NK-92 treated with Interleukin-12 subunit alpha and Interleukin-12 subunit beta, amount 100 ng/mL, for 24 hours (cell line): ENCODE measurements at places on chromosomes 3 and 15.

DNA sequence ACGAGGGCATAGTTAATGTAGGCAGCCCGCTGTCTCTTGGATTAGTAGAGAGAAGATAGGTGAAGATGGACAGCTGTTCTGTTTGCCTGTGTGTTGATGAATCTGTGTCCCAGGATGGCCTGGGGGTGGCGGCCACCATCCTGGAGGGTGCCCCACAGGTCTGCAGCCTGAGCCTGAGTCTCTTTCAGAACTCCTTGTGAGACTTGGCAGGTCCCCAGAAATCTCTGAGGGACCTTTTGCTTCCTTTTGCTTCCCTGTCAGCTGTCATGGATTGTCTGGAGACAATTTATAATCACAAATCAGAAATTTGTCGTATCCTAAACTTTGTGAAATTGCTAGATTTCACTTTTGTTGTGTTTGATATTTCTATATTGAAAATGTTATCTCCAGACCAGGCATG lies 17.4 kb downstream of the FAN1 start:
- DNase-seq = no peak

DNA sequence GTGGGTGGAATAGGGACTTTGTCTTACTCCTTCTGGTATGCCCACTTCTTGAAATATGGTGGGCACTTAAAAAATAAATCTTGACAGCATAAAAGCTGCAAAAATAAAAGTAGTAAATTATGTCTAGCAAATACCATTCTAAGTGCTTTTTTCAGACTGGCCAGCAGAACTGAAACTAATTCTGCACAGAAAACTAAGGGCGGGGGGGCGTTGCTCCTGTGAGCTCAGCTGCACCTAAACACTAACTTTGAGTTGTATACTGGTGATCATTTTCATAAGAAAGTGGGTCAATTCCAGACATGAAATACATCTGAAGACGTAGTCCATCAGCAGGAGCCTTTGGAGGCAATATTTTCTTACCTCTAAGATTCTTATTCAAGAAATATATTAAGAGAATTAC lies 114.8 kb downstream of the WDR76 start:
- DNase-seq = no peak

DNA sequence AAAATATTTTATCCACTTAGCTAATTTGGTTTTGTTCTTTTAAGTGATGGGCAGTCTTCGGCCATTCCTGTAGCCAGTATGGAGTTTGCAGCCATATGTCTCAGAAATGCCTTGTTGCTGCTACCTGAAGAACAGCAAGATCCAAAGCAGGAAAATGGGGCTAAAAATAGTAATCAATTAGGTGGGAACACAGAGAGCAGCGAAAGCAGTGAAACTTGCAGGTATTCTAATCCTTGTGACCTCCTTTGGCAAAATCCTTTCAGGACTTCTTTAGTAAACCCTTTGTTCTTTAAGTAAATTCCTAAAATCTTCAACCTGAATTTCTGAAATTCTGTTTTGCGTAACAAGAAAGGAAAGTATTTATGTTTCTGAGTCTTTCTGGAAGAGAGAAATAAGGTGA lies 49.8 kb downstream of the CNOT10 start:
- no peak for DNase-seq

GRCh38 chr3:100815583-100815982 lies 106.3 kb downstream of the TFG start:
- DNase-seq = no peak

DNA sequence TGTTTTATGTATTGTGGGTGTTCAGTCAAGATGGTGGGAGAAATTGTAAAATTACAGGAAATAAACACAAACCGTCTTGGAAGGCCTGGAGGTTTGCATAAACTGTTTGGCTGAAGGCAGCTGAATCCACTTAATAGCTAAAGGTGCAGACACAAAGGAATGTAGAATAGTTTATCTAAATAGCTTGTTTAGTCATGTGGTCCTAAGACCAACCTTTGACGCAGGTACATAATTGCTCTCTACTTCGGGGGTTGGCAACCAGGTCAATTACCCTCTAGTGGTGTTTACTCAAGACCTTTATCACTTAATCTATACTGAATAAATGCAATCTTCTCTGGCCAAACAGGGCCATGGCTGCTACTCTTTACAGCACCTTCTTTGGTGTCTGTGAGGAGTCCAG lies 502.8 kb downstream of the IGSF11 start:
- no peak for DNase-seq

DNA sequence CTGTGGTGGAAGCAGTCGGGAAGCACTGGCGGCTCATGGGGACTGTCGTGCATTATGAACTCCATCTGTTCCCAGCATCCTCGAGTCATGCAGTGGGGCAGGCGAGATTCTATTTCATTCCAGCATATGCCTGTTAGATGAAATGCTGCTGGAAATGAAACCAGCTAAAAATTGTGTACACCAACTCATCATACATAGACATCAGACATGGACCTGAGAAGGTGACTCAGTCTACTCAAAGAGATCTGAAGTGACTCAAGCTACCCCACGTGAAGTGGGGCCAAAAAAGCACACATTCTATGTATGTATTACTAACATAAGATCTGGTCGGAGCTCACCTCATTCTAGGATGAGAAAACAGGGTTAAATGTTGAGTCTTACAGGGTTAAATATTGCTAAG lies 47.5 kb upstream of the FAM98B start:
- no peak for DNase-seq

- no peak for DNase-seq
Measured at GRCh38 chr3:176513604-176514003, 683.7 kb downstream of the TBL1XR1 start.

DNA sequence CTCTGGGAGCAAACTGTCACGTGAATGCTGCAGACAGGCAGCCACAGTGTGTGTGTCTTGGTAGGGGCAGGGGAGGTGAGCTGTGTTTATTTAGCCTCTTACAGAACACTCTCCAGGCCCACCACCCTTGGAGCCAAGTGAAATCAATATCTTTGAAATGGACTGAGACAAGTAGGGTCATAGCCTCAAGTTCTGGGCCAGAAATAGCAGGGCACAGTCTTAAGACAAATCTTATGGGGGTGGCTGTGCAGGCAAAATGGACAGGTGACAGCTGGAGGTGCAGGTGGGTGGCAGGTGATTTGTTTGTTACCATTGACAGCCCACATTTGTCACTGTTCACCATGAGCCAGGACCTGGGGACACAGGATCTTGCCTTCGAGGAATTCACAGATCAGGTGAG lies 93.6 kb upstream of the NMNAT3 start:
- DNase-seq = no peak

GRCh38 chr3:23405081-23405480 lies 202.0 kb downstream of the UBE2E2 start:
- DNase-seq = no peak

DNA sequence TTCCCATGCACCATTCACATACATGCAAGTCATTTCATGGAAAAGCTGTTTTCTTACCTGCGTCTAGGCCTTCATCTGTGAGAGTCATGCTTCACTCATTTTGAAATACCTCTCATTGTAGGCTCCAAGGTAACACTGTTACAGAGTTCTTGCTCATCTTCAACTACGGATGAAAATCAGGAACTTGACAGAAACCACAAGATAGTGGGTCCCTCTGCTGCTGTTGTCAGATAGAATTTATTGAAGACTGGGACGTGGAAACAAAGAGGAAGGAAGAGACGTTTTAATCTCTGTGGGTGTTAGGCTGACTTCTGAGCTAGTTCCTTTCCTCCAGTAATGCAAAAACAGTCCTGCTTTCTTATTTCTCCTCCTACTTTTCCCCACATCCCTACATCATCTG lies at the start of gene P2RY14:
TSS of gene P2RY14 (minus strand) at position 313 of the 400 bp plus-strand sequence. CDS start 64,226 bp downstream, outside the sequence.
- no peak for DNase-seq

DNA sequence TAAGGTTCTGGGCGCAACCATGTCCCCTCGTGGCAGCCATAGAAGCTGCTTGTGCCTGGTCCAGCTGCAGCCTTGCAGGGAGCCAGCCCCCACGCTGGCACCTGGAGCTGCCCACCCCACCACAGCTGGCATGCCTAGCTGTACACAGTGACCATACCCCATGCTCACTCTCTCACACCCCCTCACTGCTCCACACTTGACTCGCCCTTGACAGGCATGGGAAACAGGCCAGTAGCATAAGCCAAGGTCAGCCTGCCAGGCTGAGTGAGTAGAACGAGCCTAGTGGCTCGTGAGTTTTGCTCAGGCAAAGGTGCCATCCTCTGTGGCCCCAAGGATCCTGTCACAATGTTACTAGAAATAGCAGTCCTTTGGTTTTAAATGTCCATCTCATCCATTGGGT lies 52.7 kb upstream of the CADM2 start:
- DNase-seq = no peak
